ENCODE measurements at places on chromosomes 6 and 20.

GRCh38 chr6:111260570-111261298, 173.4 kb downstream of the SLC16A10 start:
- H3K36me3 ChIP-seq, result peaks cover 5% of the 10 kb centered on the region
- DNase-seq, result no peak
- H3K27me3 ChIP-seq, result no peaks in the 10 kb centered on the region
- H3K27ac ChIP-seq, result no peak overlapping the region

DNA sequence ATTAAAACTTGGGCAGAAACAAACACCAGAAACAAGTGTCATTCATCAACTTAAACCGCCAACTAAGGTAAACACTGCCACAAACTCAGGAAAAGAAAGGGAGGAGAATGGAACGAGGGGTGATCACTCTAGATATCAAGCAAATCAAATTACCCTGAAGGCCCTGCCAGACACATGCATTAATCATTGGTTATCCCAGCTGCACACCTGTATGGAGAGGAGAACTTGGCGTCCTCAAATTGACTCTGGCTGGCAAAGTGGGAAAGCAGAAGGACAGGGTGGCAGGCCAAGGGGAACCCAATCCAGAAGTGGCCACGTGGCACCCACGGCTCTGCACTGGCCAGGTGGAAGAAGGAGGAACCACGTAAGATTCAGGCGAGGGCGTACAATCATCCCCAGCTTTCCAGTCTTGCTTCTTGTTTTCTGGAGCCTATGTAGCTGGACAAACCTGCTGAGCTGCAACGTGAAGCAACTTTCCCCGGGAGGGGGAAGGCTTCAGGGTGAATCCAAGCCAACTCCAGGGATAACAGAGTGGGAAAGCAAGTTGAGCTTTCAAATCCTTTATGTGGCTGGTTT, 156.2 kb upstream of the JARID2 start:
- peaks cover 24% of the 10 kb centered on the region for H3K4me1 ChIP-seq
- no peaks in the 10 kb centered on the region for H3K27me3 ChIP-seq
- H3K4me3 ChIP-seq, result no peak overlapping the region
- no peaks in the 10 kb centered on the region for H3K36me3 ChIP-seq
- peak overlapping the region; percentile 43 for H3K27ac ChIP-seq
- DNase-seq, result no peak

- no peaks in the 10 kb centered on the region for H3K27me3 ChIP-seq
- no peak overlapping the region for H3K27ac ChIP-seq
- no peaks in the 10 kb centered on the region for H3K36me3 ChIP-seq
Observed at GRCh38 chr6:107753778-107754177, 70.3 kb downstream of the SCML4 start.

DNA sequence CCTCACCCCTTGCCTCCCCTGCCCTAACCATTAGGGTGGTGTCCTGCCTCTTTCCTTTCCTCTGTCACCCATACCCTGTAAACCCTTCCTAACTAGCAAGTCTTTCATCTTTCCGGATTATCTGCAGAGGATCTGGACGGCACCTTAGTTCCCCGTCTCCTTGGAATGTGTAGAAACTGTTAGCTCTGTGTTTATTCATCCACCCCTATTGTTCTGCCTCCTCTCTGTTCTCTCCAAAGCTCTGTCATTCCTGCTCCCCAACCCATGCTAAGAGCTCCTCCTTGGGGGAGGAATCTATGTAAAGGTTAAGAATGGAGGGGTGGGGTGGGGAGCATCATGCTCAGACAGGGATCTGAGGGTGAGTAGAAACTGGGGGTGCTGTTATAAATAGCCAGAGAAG, 39.4 kb upstream of the KCNK5 start:
- no peak for DNase-seq
- H3K4me1 ChIP-seq, result no peaks in the 10 kb centered on the region
- H3K27me3 ChIP-seq, result no peaks in the 10 kb centered on the region
- no peak overlapping the region for H3K27ac ChIP-seq
- no peak overlapping the region for H3K4me3 ChIP-seq

DNA sequence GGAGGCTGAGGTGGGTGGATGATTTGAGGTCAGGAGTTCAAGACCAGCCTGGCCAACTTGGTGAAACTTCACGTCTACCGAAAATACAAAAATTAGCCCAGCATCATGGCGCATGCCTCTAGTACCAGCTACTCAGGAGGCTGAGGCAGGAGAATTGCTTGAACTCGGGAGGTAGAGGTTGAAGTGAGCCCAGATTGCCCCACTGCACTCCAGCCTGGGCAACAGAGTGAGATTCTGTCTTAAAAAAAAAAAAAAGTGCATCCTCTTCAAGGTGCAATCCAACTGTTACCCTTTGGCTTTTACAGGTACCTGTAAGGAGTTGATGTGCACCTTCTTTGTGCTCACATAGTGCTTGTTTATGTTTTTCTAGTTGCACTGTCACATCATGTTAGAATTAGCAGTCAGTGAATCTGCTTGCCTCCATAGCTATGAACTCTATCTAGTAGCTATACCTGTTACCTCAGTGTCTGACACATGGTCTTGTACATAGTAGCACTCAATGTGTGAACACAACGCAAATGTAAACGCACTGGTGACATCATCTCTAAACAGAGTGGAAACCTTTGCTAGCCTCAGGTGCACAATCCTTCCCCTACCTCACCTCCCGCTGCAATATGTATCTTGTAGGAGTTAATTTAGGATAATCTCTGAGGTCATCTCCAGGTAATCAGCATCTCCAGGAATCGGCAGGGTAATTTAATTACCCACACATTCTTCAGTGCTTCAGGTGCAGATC, 9.7 kb downstream of the MSH5 start:
- no peaks in the 10 kb centered on the region for H3K36me3 ChIP-seq
- no peaks in the 10 kb centered on the region for H3K27me3 ChIP-seq
- H3K4me1 ChIP-seq, result no peaks in the 10 kb centered on the region
- H3K27ac ChIP-seq, result no peak overlapping the region

- no peaks in the 10 kb centered on the region for H3K27me3 ChIP-seq
- H3K36me3 ChIP-seq, result no peaks in the 10 kb centered on the region
- H3K27ac ChIP-seq, result no peak overlapping the region
- peaks cover 16% of the 10 kb centered on the region for H3K4me1 ChIP-seq
Observed at GRCh38 chr20:16541226-16541625, 32.0 kb downstream of the KIF16B start.

DNA sequence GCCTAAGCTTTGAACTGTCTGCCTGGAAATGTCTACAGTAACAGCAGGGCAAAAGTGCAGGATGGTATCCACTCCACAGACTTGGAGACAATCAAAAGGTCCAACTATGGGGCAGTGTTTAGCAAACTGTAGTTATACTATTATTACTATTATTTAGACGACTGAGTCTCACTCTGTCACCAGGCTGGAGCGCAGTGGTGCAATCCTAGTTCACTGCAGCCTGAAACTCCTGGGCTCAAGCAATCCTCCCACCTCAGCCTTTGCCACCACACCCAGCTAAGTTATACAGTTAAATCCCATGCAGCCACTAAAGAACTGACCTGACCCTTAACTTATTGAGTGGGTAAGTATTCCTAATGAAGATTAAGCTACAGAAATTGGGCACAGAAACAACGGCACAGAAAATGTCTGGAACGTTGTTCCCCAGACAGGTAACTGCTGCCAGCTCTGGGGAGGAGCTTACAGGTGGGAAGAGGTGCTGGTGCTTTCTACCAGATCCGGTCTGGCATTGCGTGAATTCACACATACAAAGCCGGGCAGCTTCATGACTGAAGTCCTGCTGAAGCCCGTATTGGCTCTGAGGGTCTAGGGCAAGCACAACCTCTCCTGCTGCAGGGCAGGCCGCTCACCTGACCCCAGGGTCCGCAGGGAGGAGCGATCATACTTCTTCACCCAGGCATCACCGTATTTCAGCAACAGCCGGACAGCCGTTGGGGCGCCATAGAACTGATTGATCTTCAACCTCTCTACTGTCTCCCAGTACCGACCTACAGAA, 27.0 kb upstream of the APMAP start:
- DNase-seq, result no peak
- peaks cover 12% of the 10 kb centered on the region for H3K36me3 ChIP-seq
- no peak overlapping the region for H3K4me3 ChIP-seq
- peaks cover 45% of the 10 kb centered on the region for H3K4me1 ChIP-seq

DNA sequence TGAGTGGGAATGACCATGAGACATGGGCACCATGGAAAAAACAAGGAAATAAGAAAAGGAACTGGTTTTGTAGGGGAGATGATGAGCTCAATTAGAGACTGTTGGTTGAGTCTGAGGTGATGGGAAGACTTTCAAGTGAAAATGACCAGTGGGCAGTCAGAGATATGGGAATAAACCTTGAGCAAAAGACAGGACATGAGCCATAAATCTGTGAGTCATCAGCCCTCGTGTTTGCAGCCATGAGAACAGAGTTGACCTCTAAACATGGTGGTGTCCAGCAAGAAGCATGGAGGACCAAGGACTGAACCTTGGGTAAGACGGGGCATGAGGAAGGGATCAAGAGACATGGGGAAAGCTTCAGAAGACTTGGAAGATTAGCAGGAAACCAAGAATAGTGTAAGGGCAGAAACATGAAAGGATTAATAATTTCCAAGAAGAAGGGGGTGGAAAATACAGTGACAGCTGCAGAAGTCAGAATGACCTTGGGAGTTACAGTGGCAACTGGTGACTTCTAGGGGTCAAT, 280.6 kb upstream of the PRDM1 start:
- H3K4me1 ChIP-seq, result peaks cover 16% of the 10 kb centered on the region
- DNase-seq, result no peak
- peak overlapping the region; percentile 4 for H3K27ac ChIP-seq
- H3K36me3 ChIP-seq, result no peaks in the 10 kb centered on the region

- peak; percentile 77 for DNase-seq
- no peak overlapping the region for H3K27ac ChIP-seq
- no peak overlapping the region for H3K4me3 ChIP-seq
- no peaks in the 10 kb centered on the region for H3K27me3 ChIP-seq
- H3K36me3 ChIP-seq, result no peaks in the 10 kb centered on the region
Observed at GRCh38 chr6:35311390-35312075, 13.9 kb downstream of the DEF6 start.

All from vagina (tissue), 2 donors.